ENCODE measurements at places on chromosomes 12 and 14.
A peak's percentile ranks its signal among the peaks of the same experiment; 100 is the strongest.

DNA sequence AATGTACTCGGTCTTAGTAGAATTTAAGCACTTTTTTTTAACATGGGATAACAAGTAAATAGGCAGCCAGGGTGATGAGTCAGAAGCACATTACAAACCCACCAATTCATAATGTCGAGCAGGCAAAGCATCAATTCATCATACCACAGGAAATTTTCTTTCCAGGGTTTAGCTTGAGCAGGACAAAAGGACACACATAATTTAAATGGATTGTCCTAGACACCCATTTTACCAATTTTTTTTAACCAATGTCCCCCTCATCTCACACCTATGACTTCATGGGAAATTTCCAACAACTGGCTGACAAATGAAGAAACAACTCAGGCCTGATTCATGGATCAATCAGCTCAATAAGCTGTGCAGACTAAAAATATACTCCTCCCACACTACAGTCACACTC is 58.8 kb upstream of the FOXG1 start:
- no peak for DNase-seq

- no peak for DNase-seq
These were observed 28.5 kb upstream of the MYBPC1 start for GRCh38 chr12:101566318-101566717.

DNA sequence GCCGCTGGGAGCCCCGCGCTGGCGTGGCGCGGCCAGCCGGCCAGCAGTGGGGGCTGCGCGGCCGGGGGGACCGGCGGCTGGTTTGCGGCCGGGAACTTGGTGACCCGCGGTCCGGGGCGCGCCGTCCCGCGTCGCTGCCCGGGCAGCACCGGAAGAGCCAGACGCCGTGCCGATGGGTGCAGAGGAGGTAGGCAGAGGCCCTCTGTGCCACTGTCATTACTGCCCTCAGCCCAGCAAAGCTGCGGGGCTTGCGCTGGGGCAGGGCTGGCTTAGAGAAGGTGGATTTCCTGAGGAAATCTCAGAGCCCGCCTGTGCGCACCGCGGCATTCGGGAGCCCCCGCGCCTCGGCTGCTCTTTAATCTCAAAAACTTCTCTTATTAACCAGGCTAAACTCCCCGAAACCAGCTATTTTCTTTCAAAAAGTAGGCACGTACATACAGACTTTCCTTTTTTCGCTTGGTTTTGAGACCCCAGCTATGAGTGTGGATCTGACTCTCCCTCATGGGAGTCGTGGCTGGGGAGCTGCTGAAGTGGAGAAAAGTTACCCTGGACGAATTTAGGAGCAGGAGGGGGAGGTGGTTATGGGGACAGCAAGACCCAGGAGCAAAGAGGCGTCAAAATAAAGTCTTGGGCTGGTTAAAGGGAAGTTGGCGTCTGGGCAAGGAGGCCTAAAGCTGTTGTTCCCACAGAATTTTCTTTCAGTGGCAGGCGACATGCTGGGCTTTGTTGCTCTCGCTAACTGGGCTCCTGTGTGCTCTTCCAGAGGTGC is 802 bp downstream of the SUSD6 start:
- peak; percentile 66 for DNase-seq

- DNase-seq = peak; percentile 86
These were observed 1.0 kb upstream of the SOCS2 start for GRCh38 chr12:93571365-93571924.

DNA sequence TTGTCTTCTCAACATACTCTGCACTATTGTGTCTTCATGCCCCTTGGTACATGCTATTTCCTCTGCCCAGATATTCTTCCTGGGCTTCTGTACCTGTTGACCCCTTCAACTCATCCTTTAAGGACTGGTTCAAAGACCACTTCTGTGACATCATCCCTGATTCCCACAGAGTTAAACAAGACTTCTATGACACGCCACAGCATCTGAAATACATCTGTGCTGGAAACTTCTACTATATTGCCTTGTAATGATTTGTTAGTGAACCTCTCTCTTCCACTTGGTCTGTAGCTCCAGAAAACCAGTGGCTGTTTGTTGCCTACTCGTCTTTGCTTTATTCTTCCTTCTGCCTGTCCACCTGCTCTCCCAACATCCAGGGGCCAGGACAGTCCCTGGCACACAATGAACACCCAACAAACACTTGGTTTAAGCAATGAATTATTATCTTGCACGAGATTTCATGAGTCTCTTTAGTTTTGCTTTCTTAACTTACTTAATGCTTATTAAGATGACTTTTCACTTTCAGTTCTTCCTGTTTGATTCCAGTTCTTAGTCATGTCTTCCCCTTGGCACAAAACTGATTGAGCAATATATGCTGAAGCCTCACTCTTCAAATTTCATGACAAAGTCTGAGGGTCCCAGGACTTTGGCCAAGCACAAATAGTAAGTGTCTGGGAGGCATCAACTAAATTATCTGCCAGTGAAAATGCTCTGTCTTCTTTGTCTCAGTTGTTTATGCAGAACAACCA is 485.9 kb downstream of the APAF1 start:
- no peak for DNase-seq

GRCh38 chr14:68779761-68780323 is 13.0 kb downstream of the ZFP36L1 start:
- no peak for DNase-seq

- no peak for DNase-seq
These were observed 29.0 kb downstream of the TRMT5 start for GRCh38 chr14:60951776-60952435.

- DNase-seq = peak; percentile 20
These were observed 325.4 kb upstream of the SFSWAP start for GRCh38 chr12:131385313-131386166.

DNA sequence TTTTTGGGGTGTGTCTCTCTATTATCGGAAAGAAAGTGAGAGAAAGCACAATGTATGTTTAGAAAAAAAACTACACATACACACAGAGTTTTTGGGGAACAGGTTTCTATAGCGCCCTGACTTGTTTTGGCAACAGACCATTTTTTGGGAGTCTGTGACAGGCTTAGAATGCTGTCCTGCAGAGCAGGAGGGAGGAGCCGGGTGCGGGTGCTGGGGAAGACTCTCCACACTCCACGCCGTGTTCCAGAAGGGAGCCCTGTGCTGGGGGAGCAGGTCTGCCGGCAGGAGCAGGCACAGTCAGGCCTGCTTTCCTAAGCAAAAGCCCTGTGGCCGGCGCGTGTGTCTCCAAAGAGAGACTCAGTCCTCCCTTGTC is 26.5 kb downstream of the CD9 start:
- no peak for DNase-seq

DNA sequence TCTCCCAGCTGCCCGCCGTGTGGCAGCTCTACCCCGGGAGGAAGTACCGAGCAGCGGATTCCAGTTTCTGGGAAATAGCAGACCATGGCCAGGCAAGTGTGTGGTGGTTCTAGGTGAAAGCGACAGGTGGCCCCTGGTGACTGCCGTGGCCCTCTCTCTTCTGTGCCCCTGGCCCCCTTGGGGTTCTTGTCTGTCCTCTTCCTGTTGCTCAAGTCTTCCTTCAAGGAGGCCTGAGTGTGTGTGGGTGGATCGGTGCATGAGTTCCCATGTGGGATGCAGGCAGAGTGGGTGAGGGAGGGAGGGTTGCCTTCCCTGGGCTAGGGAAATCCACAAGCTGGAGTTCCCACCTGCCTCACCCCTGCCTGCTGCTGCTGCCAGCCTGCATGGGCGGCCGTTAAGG is 4.6 kb downstream of the TCL1B start:
- no peak for DNase-seq

DNA sequence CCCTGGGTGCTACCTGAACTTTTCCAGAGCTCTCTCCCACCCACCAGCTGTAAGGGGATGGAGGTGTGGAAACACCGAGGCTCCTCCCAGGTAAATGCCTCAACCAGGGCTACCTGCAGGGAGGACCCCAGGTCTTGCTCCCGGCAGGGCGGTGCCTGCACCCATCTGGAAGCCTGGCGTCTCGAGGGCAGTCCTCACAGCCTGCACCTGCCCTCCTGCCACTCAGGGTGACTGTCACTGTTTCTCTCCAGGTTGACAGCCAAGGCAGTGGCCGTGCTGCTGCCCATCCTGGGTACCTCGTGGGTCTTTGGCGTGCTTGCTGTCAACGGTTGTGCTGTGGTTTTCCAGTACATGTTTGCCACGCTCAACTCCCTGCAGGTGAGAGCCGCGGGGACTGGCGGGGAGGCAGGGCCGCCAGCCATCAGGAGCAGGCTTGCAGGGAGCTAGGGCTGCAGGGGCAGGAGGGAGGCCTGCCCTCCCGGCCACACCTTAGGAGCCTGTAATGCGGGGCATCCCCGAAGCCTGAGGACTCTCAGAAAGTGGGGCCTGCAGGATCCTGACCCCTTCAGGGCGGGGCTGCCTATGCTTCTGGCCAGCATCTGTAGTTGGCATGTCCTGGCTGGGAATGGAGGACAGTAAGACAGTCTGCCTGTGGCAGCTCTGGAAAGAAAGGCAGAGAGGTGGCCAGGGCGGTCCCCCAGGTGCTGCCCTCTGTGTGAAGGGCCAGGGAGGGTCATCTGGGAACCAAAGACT is 182.3 kb downstream of the ADGRD1 start:
- no peak for DNase-seq

DNA sequence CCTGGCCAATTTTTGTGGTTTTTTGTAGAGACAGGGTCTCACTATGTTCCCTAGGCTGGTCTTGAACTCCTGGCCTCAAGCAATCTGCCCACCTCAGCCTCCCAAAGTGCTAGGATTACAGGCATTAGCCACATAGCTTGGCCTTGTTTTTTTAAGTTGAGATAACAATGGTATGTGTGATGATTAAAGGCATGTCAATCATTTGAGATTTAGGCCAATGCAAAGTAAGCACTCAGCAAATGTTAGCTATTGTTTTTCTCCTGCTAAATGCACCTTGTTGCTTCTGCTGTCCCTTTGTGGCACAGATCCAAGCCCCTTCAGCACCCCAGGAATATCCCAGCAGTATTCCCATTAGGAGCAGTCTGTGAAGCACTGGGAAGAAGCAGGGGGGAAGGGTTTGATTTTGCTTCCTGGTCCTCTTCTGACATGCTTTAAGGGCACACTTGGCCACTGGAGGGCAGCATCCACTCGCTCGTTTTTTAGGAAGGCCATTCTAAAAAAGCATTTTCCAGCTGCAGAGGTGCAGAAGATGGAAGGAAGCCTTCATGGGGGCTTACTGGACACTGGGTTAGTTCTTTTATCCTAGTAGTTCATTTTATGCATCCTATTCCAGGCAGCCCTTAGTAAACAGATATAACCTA is 70.2 kb upstream of the ZFP36L1 start:
- DNase-seq = peak; percentile 85

GRCh38 chr12:17344649-17345048 is 738.7 kb upstream of the LMO3 start:
- peak; percentile 63 for DNase-seq

DNA sequence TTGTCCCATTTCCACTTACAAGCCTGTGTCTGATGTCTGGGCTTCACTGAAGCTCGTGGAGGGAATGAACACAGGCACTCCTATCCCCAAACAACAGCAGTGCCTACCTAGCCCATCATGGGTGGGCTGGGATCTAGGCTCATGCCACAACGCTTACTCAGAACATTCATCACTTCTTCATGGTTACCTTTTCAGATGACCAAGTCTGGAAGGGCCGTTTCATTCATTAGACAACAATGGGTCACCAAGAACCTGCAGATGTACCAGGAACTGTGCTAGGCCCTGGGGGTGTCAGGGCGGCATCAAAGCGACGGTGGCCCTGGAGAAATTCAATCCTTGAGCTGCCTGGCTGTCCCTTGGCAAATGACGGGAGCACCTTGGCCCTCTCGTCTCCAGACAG is 64.9 kb upstream of the FZD10 start:
- DNase-seq = no peak

DNA sequence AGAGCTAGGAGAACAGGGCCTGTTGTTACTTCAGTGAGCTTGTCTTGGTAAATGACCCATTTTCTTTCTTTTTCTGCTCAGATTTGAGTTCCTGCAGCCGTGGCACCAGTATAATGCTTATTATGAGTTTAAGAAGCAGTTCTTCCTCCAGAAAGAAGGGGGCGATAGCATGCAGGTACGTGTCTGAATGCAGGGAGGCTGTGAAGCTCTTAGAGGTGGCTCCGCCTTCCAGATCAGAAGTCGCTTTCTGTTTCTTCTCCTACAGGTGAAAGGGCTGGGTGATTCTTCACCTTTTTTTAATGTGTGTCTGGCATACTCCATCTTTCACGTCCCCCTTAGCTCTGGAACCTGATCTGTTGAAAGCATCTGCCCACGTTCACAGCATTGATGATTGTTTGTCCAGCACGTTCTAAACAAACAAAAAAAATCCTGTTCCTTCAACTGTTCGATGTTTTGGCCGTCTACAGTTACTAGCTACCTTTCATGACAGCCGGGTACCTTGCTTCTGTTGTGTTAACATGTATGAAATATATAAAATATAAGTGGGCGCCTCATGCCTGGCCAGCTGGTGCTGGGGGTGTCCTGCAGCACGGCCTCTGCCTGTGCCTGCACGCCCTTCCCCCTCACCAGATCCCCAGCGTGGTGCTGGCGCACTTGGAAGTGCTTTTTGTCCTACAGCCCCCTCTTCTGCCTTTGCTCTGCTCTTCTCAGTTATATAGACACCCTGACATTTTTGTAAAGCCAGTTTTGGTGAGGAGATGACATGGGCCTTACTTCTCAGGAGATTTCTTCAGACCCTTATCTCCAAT is 44.6 kb downstream of the SFSWAP start:
- DNase-seq = peak; percentile 77

- DNase-seq = peak; percentile 59
These were observed 15.3 kb downstream of the TNFRSF1A start for GRCh38 chr12:6326316-6327228.

- peak; percentile 11 for DNase-seq
These were observed 439.1 kb downstream of the NPAS3 start for GRCh38 chr14:33377596-33378390.

DNA sequence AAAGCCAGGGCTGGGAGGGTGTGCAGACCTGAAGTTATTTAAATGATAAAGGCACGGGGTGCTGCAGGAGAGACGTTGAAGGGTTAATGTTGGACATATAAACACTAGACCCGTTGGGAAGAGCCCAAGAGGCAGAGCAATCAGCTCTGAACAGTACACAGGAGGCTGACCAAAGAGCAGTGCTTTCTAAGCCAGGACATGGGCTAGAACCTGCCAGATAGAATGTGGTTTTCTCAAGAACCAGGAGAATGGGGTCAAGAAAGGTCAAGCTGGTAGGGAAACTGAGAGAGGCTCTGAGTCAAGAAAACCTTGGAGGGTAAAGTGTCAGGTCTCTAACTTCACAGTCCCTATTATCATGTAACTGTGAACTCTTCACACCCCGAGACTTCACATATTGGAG is 143.2 kb upstream of the EEA1 start:
- DNase-seq = no peak

DNA sequence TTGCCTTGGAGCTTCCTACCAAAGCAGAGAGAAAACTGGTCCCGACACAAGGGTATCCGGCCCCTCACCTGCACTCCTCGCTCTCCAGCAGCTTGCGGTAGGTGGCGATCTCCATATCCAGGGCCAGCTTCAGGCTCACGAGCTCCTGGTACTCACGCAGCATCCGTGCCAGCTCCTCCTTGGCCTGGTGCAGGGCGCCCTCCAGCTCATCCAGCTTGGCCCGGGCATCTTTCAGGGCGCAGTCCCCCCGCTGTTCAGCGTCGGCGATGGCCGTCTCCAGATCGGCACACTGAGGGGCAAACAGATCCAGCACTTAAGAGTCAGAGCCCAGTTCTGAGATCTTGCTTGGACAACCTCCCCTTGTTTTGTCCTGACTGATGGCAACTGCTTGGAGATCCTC is 13.7 kb downstream of the KRT72 start:
- peak; percentile 12 for DNase-seq

Data from DMS53 (cell line).